Caki2 (cell line): ENCODE measurements at places on chromosomes 12 and 14.

DNA sequence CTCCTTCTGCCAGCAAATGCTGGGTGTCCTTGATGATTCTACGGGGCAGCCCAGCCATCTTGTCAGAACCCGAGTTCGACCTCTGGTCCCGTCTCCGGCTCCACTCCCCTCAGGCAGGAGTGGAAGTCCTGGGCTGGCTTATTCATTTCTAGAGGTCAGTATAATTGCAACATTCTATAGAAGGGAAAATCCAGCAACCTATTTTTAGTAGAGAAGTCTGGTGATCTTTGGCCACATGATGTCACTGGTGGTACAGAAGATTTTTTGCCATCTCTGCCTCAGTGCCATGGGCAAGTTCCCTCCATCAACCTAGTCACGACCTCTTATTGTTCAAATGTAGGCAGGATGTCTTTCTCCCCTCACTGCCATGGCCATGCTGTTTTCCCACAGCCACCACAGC is 22.4 kb downstream of the OR10G2 start:
- DNase-seq, result no peak

DNA sequence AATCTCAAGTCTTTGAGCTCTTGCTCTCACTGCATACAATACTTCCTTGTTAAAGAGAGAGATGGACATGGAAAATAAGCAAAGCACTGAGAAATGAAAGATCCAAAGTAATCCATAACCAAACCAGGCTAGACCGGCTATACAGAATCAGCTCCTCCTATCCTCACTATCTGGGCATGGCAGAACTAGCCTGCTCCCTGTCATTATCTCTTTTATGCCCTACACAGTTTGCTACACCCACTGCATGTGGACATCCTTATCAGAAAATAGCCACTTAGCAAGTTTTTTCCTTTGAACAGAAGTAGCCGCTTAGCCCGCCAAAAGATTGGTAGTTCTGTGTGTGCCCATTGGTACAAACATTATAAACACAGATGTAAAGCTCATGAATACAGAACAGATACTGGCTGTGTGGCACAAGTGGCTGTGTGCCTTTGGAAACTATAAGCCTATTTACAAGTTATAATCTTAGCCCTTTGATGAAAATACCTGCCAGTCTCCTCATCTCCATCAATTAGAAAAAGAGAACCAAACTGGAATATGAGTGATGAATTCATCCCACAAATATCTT is 34.7 kb downstream of the SPTB start:
- DNase-seq, result no peak

DNA sequence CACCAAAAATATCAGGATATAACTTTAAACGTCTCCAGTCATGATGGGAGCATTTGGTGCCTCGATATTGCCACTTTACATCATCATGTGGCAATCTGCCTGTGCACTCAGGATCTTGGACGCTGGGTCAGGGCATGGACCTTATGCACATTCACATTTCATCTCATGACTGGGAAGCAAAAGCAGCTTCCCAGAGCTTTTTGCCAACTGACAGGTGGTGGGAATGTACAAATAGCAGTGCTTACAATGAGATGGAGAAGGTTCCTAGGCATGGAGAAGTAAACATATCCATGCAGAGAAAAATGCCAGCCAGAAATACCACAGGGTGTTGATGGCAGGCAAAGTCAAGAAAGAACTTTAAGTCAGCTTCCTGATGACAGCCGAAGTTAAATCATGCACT is 30.3 kb downstream of the EFCAB11 start:
- no peak for DNase-seq

DNA sequence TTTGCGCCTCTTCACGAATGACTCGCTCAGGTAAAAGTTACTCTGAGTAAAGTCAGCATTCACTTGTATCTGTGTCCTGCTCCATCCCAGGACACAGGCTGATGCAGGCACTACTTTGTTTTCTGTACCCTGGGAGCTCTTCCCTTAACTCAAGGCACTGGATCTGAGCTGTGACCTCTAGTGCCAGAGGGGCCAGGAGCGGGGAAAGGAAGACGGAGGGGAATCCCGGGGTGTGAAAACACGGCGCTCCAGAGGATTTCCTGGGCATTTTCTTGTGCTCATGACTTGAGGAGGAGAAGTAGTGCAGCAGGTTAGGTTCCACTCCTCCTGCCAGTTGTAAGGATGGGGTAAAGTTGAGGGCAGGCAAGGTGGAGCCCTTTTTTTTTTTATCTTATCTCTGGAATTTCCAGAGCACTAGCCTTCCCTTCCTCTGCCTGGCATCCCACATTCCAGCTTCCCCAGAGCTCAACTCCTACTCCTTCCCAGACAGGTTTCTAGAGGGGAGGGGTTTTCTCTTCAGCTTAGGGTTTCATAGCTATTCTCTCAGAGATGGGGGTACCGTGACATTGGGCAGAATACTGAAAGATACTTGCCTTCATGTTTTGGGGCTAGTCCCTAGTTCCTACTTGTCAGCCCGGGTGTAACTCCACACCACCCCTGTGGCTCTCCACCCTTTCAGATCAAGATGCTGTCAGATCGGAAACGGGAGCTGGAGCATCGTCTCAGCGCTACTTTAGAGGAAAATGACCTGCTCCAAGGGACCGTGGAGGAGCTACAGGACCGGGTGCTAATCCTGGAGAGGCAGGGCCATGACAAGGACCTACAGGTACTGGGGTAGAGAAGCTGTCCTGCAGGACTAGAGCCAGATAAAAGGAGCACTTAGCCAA is 52.3 kb downstream of the RAB35 start:
- DNase-seq, result no peak

GRCh38 chr14:23525611-23526010 is 26.0 kb downstream of the ZFHX2 start:
- no peak for DNase-seq

GRCh38 chr12:95004610-95005009 is 1.1 kb upstream of the NDUFA12 start:
- no peak for DNase-seq

GRCh38 chr12:95216711-95217376 is 423 bp downstream of the FGD6 start:
- peak; percentile 51 for DNase-seq

DNA sequence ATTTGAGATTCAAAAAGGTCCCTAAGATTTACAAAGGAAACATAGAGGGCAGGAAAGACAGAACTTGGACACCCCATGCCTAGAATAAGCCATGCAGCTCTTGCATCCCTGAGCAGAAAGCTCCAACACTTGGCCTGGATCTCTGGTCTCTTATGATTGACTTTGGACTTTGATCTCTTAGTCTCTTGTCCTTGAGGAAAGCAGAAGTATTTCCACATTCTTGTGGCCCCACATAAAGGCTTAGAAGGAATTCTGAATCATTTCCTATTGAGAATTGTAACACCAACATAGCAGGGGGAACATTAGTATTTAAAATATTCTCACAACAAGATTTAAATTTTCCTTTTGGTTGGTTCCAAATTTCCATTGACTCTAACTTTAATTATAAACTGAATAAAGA is 283.7 kb upstream of the PRKD1 start:
- no peak for DNase-seq

GRCh38 chr12:120903412-120904196 is 554 bp downstream of the SPPL3 start:
- DNase-seq, result peak; percentile 55

DNA sequence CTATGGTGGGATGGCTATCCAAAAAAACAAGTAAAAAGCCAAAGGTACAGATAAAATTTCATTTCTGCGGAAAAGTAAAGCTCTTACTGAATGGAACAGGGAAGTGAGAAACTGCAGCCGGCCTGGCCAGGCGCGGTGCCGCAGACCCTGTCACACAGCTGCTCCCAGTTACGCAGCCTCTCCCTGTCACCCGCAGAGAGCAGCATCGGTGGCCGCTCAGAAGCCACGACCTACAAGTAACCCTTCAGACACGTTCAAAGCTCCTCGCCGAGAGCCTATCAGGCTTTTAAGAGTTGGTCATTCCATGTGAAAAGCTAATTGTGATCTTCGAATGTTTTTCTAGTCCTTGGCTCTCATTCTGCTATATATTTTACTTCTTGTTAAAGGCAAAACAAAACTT is 11.0 kb upstream of the ANKLE2 start:
- DNase-seq, result no peak

- no peak for DNase-seq
These were observed 22.6 kb downstream of the CCDC85C start for GRCh38 chr14:99581374-99581773.

DNA sequence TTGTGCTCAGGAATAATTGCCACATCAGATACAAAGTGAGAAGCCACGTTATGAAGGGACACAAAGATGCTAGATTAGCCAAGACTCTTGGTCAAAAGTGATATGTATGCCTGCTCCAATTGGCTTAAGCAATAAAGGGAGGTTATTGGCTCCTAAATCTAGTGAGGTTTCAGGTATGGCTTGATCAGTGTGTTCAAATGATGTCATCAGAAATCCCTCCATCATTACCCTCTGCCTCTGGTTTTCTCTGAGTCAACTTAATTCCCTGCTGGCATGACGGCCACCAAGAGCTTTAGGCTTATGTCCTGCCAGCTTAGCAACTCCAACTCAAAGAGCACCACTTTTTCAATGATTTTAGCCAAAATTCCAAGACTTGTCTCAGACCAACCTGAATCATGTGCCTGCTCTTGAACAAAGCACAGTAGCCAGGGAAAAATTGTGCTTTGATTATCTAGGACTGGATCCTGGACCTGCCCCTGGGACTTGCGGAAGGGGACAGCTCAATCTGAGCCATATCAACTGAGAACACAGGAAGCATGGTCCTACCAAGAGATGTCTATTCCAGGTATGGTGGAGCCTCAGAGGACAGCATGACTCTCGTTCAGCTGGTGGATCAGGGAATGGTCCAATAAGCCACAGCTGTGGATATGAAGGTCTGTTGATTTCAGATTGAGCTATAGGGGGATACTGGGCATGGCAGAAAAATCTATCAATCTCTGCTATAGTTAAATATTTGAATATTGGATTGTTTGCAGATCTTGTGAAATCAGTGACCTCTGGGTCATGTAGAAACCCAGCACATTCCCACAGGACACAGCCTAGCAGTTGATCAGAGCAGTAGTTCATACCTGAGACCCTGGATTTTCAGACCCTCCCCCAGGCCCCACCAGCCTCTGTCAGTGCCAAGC is 16.1 kb upstream of the P2RX7 start:
- no peak for DNase-seq

DNA sequence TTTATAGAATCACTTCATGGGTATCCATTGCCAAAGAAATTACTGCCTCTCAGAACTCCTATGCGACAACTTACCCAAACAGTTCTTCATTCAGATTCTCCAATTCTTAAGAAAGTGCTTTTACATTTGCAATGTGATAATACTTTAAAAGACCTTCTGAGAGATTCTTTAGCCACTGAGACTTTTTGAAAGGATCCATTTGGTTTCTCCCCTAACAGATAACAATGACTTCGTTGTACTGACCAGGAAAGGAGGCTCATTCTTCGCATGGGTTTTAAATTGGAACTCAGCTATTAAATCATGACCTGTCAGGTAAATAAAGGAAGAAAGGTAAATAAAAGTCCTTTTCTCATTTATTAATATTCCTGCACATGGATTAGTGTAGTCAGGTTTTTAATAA is 14.8 kb downstream of the ITPR2 start:
- DNase-seq, result no peak

DNA sequence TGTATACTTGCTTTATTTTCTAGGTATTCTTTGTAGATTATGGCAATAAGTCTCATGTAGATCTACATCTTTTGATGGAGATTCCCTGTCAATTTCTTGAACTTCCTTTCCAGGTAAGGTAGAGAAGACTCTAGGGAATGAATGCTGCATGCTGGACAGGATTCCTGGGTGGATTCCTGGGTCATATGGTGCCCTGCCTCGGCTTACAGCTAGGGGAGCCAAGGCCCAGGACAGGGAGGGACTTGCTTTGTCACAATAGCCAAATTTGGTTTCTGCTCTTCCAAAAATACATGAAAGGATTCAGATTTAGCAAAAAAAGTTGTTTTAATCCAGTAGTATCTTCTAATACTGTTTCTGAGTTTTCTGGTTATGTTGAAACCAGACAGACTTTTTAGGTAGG is 59.5 kb upstream of the ASPG start:
- DNase-seq, result no peak

- no peak for DNase-seq
These were observed 112.5 kb downstream of the CCER1 start for GRCh38 chr12:90842477-90842876.

DNA sequence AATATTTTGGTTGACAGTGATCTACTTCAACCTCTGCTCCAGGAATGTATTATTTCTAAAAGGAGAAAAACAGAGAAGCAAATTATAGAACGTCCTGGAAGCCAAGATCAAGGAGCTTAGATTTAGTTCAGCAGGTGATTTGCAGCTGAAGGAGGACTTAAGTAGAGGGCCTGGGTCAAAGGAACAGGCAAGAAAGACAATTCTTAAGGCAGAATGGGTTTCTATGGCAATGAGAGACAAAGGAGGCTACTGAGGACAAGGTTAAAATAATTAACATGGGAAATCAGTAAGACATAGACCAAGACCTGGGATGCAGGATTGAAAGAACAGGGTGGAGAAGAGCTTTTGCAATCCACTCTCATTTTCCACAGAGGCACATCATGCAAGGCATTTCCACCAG is 2.4 kb upstream of the SNW1 start:
- DNase-seq, result no peak
